AG04450 (cell line): ENCODE measurements at places on chromosomes 16 and 17.

- DNase-seq, result peak; percentile 59
Observed at GRCh38 chr16:20899071-20899470, 1.1 kb downstream of the DCUN1D3 start.

DNA sequence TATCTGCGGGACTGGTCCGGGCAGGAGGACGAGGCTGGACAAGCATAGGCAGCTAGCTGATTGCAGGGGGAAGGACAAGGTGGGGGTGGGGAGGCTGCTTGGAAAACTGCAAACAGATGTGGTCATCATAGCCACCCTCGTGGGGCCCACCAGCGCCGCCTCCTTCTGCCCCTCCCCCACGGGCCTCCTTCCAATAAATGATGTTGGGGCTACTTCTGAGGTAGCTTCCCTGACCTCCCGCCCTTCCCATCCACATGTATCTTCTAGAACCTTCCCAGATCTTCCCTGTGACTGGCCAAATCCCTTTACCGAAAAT, 12.3 kb upstream of the CDC42EP4 start:
- no peak for DNase-seq

GRCh38 chr16:4494746-4495490, 18.7 kb downstream of the HMOX2 start:
- DNase-seq, result no peak

DNA sequence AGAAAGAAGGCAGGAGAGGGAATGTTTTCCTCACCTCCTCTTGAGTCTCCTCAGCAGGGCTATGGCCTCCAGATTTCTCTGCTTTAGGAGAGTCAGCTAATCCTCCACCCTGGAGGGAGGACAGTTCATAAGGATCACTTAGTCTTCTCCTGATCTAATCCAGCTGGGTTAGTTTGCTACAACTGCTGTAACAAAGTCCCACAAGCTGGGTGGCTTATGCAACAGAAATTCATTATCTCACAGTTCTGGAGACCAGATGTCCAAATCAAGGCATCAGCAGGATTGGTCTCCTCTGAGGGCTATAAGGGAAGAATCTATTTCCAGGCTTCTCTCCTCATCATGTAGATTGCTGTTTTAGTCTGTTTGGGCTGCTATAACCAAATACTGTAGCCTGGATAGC, 40.6 kb upstream of the XYLT1 start:
- peak; percentile 80 for DNase-seq

- no peak for DNase-seq
Observed at GRCh38 chr16:86794216-86794864, 216.0 kb downstream of the FOXL1 start.

DNA sequence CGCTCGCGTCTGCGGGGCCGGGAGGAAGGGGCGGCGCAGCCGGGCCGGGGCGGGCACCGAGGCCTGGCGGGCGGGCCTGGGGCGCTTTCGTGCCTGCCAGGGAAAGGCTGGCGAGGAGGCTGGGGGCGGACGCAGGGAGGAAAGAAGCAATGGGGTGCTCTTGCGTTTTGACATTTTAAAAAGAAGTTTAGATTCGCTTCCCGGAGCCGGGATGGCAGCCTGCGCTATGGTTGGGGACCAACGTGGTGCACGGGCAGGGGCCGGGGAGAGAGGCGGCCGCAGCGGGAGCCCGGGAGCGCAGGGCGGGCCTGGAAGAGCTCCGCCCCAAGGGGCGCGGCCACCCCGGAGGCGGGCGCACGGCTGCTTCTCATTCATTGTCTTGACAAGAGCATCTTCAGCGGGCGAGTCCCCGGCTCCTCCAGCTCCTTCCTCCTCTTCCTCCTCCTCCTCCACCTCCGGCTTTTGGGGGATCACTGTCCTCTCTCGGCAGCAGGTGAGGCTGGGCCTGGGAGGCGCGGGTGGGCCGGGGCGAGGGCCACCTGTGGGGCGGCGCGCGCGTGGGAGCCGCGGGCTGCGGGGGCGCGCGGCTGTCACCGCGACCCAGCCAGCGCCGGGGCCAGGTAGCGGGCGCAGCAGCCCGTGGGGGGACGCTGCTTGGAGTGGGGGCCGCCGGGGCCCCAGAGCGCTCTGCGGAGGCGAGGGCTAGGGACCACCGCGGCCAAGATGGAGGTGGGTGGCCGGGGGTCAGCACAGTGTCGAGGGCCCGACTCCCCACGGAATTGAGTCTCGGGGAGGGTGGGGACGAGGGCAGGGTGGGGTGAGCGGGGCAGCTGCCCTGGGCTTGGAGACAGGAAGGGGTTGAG, at the start of gene CORO1A:
CORO1A (plus strand) TSS at position 370 of the 863 bp plus-strand sequence. CDS start 1,608 bp downstream, outside the sequence.
- peak; percentile 18 for DNase-seq

DNA sequence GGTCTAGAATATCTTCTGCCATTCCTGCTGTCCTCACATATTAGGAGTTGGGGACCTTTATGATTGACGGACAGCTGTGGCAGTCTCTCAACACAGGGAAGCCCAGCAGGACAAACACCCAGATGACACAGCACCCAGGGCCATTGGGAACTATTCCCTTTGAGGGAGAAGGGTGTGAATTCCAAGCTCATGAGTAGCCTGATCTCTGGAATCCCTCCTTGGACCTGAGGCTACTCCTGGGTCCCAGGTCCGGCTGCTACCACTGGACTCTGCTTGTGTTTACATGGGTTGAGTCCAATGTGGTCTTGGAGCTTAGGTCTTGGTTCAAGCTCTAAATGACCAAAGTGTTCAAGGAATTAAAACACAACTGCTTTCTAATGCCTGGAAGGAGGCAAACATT, 78.9 kb downstream of the SLC6A2 start:
- no peak for DNase-seq

GRCh38 chr17:48998587-48999440, 1.6 kb downstream of the IGF2BP1 start:
- DNase-seq, result no peak

DNA sequence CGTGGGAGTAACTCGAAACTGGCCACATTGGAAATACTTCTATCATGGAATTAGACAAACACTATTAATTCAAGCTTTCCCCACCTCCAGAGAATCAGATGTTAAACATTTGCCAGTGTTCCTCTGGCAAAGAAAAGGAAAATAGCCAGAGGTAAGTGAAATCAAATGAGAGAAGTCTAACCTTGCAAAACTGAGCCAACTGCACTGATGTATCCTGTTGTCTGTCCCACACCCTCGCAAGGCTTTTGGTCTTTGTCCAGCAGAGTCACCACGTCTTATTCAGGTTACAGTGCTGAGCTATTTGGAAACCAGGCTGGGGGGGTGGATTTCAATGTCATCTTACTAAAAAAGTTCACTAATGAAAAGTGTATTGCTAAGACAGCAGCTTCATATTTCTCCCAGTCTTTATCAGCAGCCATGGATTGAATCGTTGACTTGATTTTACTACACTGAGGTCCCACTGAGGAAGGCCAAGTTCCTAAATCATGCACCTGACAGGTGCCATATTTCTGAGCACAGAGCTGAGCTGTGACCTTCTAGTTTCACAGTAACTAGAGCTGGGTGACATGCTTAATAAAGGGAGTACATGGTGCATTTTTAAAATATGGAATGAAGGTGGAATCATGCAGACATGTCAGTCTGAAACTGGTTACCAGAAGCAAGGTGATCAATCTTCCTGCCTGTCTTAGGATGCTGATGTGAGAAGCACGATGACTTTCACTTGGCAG, 85.2 kb upstream of the HSBP1 start:
- no peak for DNase-seq

- no peak for DNase-seq
Observed at GRCh38 chr16:4537376-4538343, 913 bp downstream of the CDIP1 start.

DNA sequence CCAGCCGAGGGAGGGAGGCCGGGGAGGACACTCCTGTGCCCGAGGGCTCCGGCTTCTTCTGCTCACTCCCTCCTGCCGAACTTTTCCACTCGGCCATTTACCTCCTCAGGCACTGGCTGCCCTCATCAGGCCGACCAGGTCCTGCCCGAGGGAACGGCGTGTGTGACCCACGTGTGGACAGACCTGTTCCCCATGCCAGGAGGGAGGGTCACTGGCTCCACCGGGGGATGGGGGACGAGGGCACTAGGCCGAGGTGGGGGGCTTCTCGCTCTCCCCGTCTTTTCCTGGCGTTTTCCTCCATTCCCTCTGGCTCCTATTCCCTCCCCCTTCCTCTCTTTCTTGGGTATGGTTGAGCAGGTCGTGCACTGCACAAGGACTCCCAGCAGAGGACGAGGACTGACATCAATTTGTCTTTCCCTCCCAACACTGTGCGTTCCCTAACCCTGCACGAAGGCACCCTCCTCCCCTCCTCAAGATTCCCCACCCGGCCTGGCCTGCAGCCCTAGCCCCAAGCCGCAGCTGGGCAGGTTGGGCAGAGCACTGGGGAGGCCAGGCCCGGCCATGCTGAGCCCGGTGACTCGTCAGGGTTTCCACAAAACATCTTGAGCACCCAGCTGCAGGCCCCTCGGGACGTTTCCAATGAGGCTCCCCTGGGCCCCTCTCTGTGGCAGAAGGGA, 3.2 kb upstream of the IL17C start:
- DNase-seq, result no peak

GRCh38 chr17:10177131-10177912, 21.1 kb downstream of the GAS7 start:
- no peak for DNase-seq

GRCh38 chr16:68252383-68252782, 7.2 kb downstream of the PLA2G15 start:
- no peak for DNase-seq

- DNase-seq, result no peak
Observed at GRCh38 chr17:41500131-41500911, 5.1 kb downstream of the KRT13 start.

- DNase-seq, result no peak
Observed at GRCh38 chr16:67210069-67210937, 11.4 kb downstream of the ELMO3 start.

DNA sequence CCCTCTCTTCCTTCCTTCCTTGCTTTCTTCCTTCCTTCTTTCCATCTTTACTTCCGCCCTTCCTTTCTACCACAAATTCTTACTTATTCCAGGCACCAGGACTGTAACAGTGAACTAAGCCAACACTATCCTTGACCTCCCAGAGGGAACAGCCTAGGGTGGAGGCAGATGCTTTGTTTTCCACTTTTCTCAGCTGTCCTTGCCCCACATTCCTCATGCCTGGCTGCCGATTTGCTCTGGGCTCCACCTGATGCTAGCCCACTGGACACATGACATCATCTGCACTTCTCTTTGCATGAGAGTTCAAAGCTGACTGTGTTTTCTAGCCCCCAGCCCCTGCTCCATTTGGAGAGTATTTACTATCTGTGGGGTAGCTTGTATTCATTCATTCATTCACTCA, 283.0 kb downstream of the MAF start:
- DNase-seq, result no peak

- DNase-seq, result no peak
Observed at GRCh38 chr16:57102888-57103851, 10.8 kb downstream of the CPNE2 start.

DNA sequence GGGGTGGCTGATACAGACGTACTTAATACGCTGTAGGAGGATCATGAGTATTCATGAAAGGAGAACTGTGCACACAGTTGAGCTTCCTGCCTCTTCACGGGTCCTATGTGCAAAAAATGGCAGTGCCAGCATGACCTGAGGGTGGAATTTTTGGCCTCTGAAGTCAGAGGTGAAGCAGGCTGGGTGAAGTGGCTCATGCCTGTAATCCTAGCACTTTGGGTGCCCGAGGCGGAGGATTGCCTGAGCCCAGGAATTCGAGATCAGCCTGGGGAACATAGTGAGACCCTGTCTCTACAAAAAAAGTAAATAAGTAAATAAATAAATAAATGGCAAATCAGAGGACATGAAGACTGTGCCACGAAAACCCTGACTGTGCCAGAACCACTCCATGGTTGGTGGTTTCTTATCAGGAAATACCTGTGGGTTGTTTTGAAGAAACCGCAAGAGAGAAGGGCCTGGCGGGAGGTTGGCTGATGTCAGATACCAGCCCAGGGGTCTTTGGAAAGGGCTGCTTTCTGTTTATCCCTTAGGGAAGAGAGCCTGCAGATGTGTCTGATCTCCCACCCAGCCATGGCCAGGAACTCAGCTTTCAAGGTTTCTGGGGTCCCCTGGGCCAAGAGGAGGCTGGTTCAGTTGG, 3.4 kb downstream of the ASPSCR1 start:
- no peak for DNase-seq

GRCh38 chr16:56944954-56945839, 13.3 kb downstream of the HERPUD1 start:
- no peak for DNase-seq

GRCh38 chr16:22304411-22304810, 7.2 kb downstream of the POLR3E start:
- no peak for DNase-seq

DNA sequence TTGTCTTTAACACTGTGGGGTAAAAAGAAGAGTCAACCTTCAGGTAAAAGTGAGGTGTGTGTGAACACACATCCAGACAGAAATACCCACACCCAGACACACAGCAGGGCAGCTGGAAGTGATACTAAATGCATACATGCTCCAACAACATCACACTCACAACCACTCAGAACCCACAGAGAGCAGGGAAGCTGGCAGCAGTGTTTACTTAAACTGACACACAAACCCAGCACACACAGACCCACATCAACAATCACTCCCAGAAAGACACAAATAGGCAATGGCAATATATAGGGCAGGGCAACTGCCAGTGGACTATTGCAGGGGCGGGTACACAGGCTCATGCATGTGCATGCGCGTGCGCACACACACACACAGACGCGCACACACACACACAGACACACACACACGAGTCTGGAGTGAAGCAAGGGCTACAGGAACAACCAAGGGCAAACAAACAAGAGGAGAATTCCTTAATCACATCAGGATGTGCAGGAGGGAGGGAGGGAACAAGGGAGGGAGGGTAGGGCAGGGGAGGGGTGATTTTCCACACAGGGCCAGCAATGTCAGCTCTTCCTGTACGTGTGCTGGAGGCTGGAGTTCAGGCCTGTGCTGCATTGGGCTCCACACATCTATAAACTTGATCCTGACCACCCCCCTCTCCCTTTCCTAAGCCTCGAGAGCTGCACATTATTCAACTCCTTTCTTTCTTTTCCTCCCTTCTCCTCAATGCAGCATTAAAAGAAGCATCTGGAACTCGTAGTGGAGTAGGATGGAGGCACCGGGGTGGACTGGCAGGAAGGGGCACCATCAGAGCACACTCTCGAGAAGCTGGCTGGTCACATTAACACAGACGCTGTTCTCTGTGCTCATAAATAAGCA, 30.1 kb downstream of the HIC1 start:
- DNase-seq, result peak; percentile 65
